Umbilical cord (tissue), 2 donors: ENCODE measurements at places on chromosomes 7 and 10. TPM values are rescaled to one million over a fixed set of nuclear protein-coding genes. Genes with fewer than 3 reads are reported as not detected.

The MKRN1 gene
- total RNA-seq, result 82.8 TPM

- no peak for DNase-seq
These were observed 97.3 kb downstream of the DNAH11 start for GRCh38 chr7:21640105-21640504.

GRCh38 chr7:103893350-103893749 is 96.1 kb downstream of the RELN start:
- DNase-seq, result no peak

DNA sequence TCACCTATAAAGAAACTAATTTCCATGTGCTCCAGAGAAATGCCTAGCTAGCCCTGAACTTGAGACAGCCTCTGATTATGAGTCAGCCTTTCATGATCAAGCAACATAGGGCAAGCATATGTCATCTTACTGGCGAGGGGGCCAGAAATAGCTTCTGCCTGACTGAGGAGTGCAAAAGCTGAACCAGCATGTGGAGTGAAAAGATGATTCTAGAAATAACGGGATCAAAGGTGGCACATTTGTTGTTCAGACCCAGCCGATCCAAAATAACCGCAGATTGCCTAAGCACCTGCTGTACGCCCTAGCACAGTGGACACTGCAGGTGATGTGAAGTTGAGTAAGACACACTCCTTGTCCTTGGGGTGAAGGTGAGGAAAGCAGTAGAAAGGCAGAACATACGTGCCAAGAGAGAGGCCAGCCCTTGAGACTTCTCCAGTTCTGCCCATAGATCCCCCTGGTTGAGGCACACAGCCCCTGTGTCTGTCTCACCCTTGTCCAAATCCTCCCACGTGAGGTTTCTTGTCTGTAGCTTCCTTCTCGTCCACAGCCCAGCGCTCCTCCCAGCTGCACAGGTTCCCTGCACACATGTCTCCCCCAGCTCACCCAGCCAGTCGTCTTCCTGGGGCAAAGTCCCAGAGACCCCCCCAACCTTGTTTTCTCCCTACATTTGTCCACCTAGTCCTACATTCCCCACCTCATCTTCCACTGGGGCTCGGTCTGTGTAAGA is 2.8 kb upstream of the BCL7B start:
- DNase-seq, result peak; percentile 26
